T-helper 1 cell (primary cell): ENCODE measurements at places on chromosomes 5 and 9.

- no peak for DNase-seq
Measured at GRCh38 chr5:135964670-135965320, 10.0 kb upstream of the LECT2 start.

DNA sequence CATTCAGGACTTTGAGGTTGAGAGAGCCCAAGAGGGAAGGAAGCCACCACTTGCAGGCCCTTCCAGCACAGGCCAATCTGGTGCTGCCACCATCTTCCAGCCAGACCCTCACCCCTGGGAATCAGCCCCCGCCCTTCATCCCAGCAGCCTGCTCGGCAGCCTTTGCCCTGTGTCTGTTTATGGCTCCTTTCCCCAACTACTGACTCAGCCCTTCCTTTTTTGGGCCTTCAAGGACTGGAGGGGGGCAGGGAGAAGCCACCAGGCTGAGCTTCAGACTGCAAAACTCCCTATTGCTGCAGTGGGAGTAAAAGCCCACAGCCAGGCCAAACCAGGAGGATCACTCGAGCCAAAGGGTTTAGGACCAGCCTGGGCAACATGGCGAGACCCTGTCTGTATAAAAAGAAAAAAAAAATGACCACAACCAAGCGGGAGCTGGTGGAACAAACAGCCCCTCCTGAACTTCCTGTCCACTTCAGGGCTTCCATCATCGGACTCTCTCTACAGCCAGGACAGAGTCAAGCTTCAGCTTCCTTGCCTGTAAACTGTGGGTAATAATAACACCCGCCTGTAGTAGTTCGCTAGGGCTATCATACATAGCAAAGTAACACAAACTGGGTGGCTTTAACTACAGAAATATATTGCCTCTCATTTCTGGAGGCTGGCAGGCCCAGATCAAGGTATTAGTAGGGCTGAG lies 85.9 kb upstream of the IL17B start:
- DNase-seq = no peak

GRCh38 chr5:53362521-53362941 lies 117.9 kb upstream of the FST start:
- DNase-seq = no peak

- no peak for DNase-seq
Measured at GRCh38 chr9:128558431-128559310, 6.3 kb downstream of the SPTAN1 start.

DNA sequence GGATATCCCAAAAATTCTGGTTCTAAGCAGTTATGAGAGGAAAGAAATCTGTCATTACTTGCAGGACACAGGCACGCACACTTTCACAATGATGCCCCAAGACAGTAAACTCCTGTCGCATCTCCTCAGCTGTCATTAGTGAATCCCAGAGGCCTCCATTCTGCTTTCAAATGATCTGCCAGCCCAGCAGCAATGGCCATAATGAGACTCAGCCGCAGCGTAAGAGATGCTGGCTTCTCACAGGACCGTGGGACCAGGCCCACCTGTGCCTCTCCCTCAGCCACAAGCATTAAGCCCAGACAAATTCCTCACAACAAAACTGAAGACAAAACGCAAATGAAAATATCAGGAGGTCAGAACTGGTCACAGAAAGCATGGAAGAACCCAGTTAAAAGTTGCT lies 98.0 kb upstream of the VLDLR start:
- no peak for DNase-seq
